ENCODE measurements at places on chromosomes 7 and 10. TPM values are rescaled to one million over a fixed set of nuclear protein-coding genes. Genes with fewer than 3 reads are reported as not detected.

Gene HTRA1
- total RNA-seq, result 55.2 TPM

Gene FAM20C
- 33.8 TPM for total RNA-seq

DNA sequence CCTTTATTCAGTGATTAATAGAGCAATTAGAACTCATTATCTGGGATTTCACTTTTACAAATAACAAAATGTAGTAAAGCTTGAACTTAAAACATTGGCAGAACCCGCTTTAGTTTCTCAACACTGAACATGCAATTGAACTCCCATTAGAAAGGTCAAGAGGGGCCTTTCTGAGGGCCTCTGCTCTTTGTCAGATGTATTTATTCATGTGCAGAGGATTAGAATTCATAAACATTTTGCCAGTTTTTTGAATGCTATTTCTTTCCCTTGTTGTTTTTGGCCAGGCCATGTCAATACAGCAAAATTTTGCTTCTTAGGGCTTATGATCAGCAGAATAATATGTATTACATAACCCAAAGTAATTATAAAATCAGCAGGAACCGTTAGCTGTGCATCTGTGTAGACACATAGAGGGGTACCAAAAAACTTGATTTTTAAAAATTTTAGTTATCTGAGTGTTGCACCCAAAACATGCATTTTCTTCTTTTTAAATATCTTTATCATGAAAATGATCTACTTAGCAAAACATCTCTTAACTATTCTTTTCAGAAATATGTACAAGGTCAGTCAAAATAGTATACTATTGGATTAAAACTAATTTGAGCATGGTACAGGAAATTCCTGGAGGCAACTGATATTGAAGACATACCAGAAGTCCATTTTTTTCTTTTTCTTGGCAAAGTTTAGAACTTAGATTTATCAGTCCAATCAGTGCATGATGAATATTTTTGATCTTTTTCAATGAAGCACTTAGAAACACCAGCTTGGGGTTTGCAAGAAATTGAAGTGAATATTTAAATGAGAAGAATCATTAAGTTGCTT is 177.5 kb downstream of the TWIST1 start:
- no peak for DNase-seq

Gene GSDME
- total RNA-seq, result 22.4 TPM

DNA sequence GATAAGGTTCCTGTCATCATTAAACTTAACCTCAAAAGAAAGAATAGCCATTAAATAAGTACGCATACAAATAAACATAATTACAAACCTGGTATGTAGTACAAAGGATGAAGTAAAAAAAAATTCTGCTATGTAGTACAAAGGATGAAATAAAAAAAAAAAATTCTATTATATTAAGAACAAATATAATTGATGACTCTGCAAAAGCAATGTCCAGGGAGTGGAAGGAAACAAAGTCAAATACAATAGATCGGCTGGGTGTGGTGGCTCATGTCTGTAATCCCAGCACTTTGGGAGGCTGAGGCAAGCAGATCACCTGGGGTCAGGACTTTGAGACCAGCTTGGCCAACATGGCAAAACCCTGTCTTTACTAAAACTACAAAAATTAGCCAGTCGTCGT is 56.9 kb downstream of the ABI1 start:
- DNase-seq, result no peak

DNA sequence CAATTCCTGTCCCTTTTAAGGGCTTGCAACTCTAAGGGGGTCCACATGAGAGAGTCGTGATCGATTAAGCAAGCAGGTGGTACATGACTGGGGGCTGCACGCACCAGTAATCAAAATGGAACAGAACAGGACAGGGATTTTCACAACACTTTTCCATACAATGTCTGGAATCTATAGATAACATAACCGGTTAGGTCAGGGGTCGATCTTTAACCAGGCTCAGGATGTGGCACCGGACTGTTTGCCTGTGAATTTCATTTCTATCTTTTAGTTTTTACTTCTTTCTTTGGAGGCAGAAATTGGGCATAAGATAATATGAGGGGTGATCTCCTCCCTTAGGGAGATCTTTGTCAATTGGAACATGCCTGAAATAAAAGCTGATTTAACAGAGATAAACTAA is 370.1 kb downstream of the IPMK start:
- DNase-seq, result no peak

- DNase-seq, result no peak
Observed at GRCh38 chr7:84412161-84412969, 217.8 kb upstream of the SEMA3A start.

- no peak for DNase-seq
Observed at GRCh38 chr7:5489991-5490536, 66.4 kb upstream of the TNRC18 start.

Gene CWF19L1
- total RNA-seq, result 31.2 TPM

DNA sequence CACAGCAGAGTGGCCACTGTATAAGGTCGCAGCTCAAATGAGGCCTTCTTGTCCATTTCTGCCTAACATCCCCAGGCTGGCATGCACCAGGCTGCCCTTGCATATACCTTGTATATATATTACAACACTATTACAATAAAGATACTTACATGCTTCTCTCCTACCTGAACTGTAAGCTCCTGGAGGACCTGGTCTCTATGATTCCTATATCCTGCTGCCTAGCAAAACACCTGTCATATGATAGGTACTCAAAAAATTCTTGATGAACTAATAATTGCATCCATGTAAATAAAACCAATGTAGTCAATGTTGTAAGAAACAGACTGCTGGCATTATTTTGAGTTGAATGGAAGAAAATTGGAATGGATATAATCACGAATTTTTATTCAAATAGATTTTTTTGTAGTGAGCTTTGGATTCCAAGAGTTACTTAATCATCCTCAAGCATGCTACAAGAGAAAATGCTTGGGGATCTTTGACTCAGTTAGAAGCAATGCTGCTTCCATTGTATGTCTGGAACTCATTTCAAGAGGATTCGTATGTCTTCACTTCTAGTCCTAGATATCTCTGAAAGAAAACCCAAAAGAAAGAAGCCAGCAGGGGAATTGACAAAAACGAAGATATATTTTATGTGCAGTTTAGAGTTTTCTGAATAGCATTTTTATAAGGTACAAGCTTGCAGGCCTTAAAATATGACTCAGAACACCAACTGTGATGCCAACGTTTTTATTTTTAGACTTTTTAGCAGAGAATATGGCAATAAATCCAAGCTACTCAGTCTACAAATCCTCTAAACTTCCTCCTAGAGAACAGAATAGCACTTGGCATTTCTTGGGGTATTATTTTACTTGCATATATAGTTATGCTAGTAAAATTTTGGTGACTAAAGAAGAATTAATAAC is 53.1 kb downstream of the OSBPL3 start:
- no peak for DNase-seq

DNA sequence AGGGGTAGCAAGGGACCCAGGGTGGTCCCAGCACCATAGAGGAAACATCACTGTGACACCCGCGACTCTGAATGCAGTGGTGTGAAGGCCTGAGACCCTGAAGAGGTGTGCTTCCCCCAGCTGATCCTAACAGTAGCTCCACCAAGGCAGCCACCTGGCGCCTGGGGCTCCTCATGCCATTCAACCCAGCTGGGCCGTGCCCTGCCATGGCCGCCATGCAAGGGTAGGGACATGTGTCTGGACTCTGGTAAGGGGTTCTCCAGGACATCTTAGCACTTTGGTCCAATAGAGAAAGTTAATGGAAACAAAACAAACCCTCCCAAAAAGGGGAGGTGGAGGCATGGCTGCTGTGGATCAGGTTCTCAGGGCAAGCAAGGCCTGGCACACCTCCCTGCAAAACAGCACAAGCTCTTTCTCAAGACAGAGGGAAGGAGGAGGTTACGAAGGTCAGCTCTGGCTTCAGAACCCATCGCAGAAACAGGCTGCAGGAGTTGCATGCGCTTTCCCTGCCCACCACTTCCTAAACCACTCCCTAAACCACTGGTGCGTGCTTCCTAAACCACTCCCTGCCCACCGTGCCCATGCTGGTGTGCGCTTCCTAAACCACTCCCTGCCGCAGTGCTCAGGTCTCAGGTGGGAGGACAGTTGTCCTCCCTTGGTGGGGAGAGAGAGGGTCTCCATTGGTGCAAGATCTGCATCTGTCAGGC is 108.7 kb downstream of the LARP4B start:
- DNase-seq, result no peak

Gene KCNH2
- total RNA-seq, result 17.7 TPM

Gene DRGX
- not detected for total RNA-seq

- DNase-seq, result no peak
Observed at GRCh38 chr10:12742771-12743170, 258.7 kb downstream of the CCDC3 start.

Gene SYT15
- total RNA-seq, result 10.4 TPM

Gene AASS
- 46.8 TPM for total RNA-seq

Gene TWIST1
- 3.7 TPM for total RNA-seq

Gene NPC1L1
- 0.10 TPM for total RNA-seq

- no peak for DNase-seq
Observed at GRCh38 chr10:103276896-103277712, at the start of gene INA. Gene INA (plus strand): TSS chr10:103277138. CDS start chr10:103277212, 74 bp downstream.

DNA sequence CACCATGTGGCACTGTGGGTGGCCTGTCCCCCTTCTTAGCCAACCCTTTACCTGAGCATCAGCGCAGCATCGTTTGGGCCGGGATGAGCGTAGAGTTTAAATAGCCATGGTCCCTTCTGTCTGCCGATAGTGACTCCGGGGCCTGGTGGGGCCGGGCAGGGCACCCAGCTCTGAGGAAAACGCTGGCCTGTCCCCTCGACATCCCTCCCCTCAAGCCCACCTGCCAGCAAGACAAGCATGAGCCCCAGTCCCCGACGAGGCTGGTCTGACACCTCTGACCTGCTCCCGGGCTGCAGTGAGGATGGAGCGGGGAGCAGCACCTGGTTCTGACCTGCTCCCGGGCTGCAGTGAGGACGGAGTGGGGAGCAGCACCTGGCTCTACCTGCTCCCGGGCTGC is 31.1 kb upstream of the CNPY1 start:
- no peak for DNase-seq

DNA sequence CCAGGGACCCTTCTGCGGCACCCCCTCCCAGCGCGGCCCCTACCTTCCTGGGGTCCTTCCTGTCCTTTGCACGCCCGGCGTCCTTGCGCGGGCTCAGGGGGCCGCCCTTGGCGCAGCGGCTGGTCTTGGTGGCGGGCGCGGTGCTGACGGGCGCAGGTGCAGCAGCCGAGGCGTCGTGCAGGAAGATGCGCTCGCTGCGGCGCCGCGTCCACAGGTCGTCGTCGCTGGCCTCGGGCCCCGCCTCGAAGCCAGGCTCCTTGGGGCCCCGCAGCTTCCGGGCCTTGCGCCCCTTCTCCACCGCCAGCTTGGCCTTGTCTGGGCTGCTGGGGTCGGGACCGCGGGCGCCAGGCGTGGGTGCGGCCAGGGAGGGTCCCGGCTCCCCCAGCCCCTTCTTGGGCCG is 49.8 kb downstream of the SLC29A4 start:
- DNase-seq, result no peak

Gene LSM8
- 28.1 TPM for total RNA-seq

Gene SCIN
- 20.2 TPM for total RNA-seq

Gene WAC
- total RNA-seq, result 126 TPM

DNA sequence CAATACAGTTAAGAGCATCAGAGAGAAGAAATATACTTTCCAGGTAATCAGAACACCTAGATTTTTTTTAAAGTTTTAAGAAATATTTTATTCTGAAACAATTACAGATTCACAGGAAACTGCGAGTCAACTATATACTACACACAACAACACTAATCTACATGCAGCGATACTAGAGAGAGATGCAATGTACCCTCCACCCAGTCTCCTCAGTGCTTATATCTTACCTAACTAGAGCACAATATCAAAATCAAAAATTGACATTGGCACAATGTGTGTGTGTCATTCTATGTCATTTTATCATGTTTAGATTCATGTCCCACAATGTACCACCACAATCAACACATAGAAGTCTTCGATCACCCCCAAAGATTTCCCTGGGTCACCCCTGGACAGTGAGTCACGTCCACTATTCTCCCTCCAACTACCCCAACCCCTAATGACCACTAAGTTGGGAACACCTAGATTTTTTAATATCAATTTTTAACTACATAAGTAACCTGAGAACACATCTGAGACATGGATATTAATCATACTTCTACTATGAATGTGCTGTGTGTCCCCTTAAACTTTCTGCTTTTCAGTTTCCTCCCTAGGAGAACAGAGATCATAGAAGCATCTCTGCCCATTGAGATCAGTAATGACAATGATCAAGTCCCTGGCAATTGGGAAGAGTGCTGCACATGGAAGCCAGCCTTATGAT is 86.5 kb downstream of the GSAP start:
- DNase-seq, result no peak

- no peak for DNase-seq
Observed at GRCh38 chr10:63256009-63256773, 123.1 kb downstream of the NRBF2 start.

GRCh38 chr7:68432585-68432984 is 1165.7 kb upstream of the AUTS2 start:
- DNase-seq, result no peak

DNA sequence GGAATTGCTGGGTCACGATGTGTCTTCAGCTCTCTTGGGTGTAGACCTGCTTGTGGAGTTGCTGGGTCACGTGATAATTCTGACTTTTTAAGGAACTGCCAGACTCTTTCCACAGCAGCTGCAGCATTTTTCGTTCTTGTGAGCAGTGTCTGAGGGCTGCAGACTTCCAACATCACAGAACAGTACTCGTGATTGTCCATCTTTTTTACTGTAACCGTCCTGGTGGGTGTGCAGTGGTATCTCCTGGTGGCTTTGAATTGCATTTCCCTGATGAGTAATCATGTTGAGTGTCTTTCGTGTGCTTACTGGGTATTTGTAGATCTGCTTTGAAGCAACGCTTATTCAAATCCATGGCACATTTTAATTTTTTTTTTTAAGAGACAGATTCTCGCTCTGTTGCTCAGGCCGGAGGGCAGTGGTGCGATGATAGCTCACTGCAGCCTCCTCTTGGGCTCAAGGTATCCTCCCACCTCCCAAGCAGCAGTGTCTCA is 22.7 kb downstream of the INPP5A start:
- DNase-seq, result no peak

DNA sequence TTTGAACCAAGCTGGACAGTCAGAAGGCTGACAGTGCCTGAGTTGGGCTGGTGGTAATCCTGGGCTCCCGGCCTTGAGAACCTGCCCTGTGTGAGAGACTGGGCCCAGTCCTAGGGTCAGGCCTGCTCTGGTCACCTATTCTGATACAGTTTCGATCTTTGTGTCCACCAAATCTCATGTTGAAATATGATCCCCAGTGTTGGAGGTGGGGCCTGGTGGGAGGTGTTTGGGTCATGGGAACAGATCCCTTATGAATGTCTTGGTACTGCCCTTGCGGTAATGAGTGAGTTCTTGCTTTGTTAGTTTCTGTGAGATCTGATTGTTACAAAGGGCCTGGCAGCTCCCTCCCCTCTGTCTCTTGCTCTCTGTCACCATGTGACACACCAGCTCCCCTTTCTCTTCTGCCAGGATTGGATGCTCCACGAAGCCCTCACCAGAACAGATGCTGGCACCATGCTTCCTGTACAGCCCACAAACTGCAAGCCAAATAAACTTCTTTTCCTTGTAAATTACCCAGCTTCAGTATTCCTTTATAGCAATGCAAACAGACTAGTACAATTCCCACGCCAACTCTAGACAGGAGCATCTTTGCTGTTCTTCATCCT is 111.8 kb upstream of the ZNF438 start:
- no peak for DNase-seq

Gene COBL
- 1.3 TPM for total RNA-seq

GRCh38 chr10:129744134-129745111 is 219.7 kb downstream of the EBF3 start:
- DNase-seq, result peak; percentile 17

- no peak for DNase-seq
Observed at GRCh38 chr7:41825927-41826480, 123.1 kb upstream of the INHBA start.

Measured in ureter (tissue), 1 donor.